ENCODE measurements at places on chromosomes 5 and 9.

GRCh38 chr5:72379936-72380335 is 59.8 kb downstream of the PTCD2 start:
- no peak for DNase-seq

DNA sequence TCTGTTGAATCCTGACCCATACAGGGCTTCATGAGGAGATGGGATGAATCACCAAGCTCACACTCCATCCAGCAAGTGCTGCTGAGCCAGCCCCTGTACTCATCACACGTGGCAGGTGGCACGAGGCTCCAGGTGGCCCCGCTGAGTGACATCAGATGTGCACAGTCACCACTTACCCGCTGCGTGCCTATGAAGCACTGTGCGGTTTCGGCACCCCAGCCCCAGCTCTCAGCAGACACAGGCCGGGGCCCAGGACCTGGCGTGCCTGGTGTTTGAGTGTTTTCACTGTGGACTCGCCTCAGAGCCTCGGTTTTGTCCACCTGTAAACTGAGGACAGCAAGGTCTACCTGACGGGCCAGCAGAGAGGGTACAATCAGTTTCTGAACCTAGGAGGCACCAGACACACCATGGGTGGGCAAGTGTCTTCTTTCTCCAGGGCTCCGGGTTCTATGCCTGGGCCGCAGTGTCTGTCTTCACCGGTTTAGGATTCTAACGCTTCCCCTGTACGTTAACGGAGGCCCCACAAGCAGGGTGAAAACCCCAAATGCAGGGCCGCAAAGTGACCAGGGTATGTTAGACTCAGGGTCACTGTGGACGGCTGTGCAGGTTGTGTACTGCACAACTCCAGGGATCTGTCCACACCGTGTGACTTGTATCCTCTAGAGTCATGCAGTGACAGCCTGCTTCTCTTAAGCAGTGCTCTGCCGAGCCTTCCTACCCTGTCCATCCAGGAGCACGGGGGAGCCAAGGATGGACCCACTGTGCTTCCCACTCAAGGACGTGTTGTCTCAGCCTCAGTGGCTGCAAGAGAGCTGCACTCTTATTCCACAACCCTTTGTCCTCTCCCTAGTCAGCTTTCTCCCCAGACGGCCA is 44.3 kb upstream of the COL5A1 start:
- DNase-seq: no peak

DNA sequence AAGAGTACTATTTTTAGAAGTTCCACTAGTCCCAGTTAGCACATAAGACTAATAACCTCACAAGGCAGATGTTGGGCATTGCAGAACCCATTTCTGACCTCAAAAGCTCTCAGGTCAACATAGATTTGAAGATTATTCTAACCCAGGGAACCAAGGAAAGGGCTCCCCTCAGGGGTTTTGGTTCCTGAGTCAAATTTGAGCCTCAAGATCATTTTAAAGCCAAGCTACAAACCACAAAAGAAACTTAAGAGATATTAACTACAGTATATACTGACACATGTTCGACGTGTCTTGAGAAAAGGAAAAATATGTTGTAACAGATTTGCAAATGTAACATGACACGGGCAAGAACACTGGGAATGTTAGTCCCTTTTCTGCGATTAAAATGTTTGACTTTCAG is 88.6 kb downstream of the GNAQ start:
- no peak for DNase-seq

- no peak for DNase-seq
Observed at GRCh38 chr9:130921300-130921988, 17.6 kb downstream of the FIBCD1 start.

GRCh38 chr9:36623280-36623679 is 50.6 kb downstream of the MELK start:
- no peak for DNase-seq

GRCh38 chr5:94375801-94376200 is 242.6 kb downstream of the KIAA0825 start:
- no peak for DNase-seq

- no peak for DNase-seq
Observed at GRCh38 chr5:78638423-78638822, 10.1 kb downstream of the LHFPL2 start.

GRCh38 chr5:132653716-132654115 is 4.3 kb upstream of the IL13 start:
- DNase-seq: no peak

DNA sequence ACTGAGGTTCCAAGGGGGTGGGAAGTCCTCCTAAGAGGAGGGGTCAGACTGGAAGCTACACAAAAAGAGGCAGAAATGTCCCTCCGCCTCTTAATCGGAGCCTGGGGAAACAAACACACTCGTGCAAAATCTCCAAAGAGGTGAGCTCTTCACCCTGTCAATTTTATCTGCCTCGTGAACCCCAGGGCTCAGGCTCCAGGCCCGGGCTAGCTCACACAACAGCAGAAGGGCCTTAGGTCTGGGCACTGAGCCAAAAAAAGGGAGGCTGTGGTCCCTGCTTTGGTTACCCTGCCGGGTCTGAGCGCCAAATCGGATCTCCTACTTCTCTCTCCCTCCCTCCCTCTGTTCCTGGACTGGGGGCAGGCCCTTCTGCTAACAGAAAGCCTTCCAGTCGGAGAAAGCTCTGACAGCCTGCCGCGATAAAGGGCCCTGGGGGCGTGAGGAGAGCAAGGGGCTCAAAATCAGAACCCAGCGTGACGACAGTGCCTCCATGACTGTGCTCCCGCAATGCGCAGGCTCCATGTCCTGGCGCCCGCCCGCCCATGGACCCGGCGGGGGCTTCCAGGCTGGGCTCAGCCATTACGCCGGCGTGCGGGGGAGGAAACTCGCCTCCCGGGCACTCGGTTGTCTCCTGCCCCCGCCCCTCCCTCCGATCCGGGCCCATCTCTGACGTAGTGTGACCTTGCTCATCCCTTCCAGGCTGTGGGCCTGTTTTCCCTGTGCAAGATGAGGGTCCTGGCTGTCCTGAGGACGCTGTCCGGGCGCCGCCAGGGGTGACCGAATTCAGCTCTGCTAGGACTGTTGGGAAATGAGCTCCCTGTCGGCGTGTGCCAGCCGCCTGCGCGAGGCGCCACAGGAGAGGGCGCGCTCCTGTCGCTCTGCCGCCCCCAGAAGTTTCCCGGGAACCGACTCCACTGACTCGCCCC is 865 bp upstream of the SLC22A4 start:
- DNase-seq: peak; percentile 48

DNA sequence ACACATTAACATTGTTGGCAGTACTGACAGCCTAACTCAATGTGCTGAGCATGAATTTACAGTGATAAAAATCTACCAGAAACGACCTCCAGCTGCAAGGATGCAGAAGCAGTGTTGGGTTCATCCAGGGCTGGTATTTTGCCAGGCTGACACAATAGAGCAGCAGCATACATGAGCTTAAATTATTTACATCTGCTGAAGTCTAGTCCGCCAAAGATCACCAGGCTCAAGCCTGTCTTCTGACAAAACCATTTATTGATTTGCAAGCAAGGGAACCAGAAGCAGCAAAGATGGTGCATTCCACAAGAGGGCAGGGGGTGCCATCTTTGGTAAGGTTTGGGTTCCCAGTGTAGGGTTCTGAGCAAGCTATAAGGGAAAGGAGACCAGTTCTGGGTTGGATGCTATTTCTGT is 8.7 kb upstream of the C5orf34 start:
- no peak for DNase-seq

GRCh38 chr9:99977033-99977792 is 70.8 kb downstream of the STX17 start:
- no peak for DNase-seq

GRCh38 chr5:27266184-27266583 is 227.8 kb upstream of the CDH9 start:
- no peak for DNase-seq

GRCh38 chr9:124077915-124078572 is 66.5 kb downstream of the LHX2 start:
- no peak for DNase-seq

- no peak for DNase-seq
Observed at GRCh38 chr9:121660876-121661275, 9.4 kb downstream of the DAB2IP start.

GRCh38 chr5:132334812-132335211 is 34.7 kb upstream of the SLC22A5 start:
- DNase-seq: no peak

GRCh38 chr5:9499498-9499876 is 46.4 kb downstream of the SEMA5A start:
- DNase-seq: no peak

- DNase-seq: no peak
Observed at GRCh38 chr9:80078826-80079225, 507.1 kb downstream of the TLE4 start.

DNA sequence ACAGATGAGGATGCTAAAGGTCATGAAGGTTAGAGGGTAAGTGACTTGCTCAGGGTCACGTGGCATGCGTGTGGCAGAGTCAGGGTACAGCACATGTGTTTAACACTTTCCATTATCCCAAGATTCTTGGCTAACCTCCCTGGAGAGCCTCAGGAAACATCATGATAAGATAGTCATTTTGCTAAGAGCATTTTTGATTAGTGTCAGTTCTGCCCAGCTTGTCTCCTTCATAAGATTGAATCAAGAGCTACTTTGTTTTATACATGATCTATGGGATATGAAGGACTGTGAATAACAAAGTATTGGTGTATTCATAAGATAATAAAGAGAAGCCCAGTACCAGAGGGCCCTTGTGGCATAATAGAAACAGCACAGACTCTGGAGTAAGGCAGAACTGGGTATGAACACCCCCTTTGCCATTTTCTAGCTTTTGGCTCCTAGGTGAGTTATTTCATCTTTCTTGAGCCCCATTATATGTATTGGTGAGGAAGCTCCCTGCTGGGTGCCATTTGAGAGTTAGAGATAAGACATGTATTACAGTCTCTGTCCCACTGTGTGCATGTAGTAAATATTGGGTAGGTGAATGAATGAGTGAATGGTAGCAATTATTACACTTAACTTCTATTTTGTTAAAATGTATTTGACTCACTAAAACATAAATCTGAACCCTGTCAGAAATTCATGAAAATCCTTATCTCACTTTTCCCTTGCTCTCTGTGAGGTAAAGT is 16.1 kb downstream of the PTPDC1 start:
- no peak for DNase-seq

DNA sequence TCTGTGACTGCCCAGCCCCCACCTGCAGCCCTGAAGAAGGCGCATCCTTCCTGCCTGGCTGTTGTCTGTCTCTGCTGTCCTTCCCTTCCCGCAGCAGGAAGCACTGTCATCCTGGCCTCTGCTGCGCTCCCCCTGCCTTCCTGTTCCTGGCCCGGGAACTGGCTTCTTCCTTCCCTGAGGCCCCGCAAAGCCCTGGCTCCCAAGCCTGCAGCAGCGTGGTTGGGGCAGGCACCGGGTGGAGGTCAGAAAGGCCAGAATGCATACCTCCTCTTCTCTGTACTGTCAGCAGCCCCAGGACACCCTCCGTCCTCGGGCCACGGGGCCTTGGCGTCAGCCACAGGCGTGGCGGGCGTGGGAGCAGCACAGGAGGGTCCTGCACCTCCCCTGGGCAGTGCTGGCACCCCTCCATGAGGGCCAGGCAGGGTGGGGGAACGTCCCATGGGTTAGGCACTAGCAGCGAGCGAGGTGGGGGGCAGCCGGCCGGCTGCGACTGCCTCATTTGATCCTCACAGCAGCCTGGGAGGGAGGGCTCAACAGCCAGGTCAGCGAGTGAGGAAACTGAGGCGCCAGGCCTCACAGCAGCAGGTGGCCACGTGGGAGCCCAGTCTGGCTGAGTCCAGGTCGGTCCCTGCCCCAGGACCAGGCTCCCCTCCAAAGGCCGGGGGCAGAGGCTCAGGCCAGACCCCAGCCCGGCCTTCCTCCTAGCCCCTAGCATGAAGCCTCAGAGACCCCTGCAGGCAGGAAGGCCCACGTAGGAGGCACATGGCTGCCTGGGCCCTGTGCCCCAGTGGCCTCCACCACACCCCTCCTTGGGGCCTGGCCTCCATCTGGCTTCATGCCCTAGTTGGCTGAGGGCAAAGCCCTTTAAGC is 9.4 kb downstream of the FLT4 start:
- DNase-seq: no peak

GRCh38 chr5:68378204-68378820 is 162.8 kb downstream of the PIK3R1 start:
- DNase-seq: peak; percentile 12

DNA sequence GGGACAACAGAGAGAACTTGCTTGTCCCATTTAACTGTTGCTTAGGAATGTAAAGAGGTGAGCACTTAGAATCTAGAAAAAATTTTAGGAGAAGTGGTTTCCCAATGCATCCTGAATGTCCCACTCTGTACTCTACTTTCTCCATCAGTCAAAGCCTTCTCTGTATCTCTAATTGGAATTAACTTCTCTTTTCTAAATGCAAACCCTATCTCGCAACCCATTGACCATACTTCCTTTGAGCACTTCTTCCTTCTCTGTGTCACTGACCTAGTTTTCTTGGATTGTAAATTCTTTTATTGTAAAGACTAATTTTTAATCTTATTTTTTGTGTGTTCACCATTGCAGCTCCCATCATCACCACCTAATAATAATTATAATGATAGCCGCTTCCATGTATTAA is 33.3 kb downstream of the ADRB2 start:
- no peak for DNase-seq

GRCh38 chr5:179730852-179731251 is 1.8 kb upstream of the MAML1 start:
- DNase-seq: no peak

DNA sequence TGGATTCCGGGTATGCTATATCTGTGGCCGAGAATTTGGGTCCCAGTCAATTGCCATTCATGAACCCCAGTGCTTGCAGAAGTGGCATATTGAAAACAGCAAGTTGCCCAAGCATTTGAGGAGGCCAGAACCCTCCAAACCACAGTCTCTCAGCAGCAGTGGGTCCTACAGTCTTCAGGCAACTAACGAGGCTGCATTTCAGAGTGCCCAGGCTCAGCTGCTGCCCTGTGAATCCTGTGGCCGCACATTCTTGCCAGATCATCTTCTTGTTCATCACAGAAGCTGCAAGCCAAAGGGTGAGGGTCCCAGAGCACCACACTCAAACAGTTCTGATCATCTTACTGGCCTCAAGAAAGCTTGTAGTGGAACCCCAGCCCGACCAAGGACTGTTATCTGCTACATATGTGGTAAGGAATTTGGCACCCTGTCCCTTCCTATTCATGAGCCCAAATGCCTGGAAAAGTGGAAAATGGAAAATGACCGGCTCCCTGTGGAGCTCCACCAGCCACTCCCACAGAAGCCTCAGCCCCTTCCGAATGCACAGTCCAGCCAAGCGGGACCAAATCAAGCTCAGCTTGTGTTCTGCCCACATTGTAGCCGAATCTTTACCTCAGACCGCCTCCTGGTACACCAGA is 23.0 kb downstream of the ZNF474 start:
- DNase-seq: no peak

- DNase-seq: no peak
Observed at GRCh38 chr5:72325566-72326305, 5.6 kb downstream of the PTCD2 start.

All from GM19239 (cell line).